ENCODE measurements at places on chromosomes 3 and 15.

- DNase-seq: no peak
These were observed 154.2 kb upstream of the KCNMB2 start for GRCh38 chr3:178381971-178382448.

GRCh38 chr15:83053151-83053550 is 13.9 kb downstream of the BTBD1 start:
- no peak for DNase-seq

DNA sequence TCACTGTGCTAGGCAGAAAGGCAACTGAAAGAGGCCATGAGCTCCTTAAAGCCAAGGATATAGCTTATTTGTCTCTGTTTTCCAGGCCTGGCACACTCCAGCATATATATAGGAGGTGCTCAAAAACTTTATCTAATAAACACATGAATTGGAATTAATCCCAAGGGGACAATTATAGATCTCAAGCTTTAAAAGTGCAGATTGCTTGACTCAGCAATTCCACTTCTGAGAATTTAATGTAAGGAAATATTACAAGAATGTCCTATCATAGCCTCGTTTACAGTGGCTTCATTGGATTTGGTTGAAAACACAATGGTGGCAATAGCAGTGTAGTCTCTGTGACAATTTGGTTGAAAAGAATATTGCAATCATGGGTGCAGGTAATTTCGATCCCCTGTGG is 267.3 kb downstream of the SHQ1 start:
- DNase-seq: no peak

- DNase-seq: no peak
These were observed 82.1 kb downstream of the CGNL1 start for GRCh38 chr15:57458356-57458781.

DNA sequence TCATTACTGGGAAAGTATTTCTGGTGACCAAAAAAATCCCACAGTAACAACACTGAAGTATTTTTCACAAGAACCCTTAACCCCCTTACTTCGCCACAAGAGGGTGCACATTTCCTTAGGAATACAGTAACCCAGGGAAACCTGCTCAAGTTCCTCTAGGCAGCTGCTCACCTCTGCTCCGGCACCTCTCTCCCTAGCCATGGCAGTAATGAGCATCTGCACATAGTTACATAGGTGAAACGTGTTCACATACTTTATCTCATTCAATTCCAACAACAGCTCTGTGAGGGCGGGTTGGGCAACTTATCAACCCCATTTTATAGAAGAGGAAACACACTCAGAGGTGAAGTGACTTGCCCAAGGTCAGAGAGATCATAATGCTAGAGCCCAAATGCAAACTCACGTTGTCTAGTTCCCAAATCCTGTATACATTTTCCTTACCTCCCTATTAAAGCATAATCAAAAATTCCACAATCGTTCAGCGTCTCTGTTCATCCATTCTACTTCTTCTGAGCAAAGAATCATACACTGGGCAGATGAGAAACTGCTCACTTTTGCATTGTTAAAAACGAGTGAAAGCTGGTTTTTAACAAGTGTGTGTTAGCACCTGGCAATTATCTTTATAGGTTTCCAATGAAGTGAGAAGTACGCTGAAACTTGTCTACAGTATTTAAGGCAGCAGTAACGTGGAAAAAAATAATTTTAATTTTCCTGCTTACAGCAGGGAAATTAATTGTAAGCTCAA is 90.7 kb downstream of the IGF2BP2 start:
- DNase-seq: no peak

GRCh38 chr3:13574798-13575451 is 26.0 kb downstream of the FBLN2 start:
- no peak for DNase-seq

DNA sequence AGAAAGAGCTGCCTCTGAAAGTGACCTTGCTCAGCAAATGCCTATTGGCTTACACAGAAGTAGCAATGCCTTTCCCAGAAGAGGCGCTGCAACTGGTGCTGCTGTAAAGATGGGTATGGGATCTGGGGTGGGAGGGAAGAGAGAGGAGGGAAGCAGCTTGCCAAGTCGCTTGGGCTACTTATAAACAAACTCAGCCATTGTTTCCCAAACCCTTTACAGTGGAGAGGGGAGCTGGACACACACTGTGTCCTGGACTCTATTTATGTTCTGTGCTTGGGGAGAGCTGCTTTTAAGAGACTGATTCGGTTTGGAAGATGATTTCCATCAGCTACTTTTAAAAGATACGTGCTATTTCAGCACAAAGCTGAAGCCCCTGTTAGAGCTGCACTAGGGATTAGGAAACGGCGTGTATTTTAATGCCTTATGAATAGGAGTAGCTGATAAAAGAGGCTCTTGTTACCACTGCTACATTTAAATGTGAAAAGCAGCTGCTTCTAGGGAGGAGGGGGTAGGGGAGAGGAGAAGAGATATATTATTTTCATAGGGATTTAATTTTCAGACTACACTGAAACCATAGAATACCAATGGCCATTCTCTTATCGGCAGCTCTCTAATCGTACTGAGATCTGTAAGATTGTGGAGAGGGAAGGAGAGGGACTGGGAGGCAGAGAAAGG is 440.6 kb downstream of the MCTP2 start:
- DNase-seq: no peak

- no peak for DNase-seq
These were observed 1.4 kb upstream of the GPR156 start for GRCh38 chr3:120286465-120286864.

GRCh38 chr3:168117853-168118313 is 22.2 kb upstream of the GOLIM4 start:
- DNase-seq: no peak

DNA sequence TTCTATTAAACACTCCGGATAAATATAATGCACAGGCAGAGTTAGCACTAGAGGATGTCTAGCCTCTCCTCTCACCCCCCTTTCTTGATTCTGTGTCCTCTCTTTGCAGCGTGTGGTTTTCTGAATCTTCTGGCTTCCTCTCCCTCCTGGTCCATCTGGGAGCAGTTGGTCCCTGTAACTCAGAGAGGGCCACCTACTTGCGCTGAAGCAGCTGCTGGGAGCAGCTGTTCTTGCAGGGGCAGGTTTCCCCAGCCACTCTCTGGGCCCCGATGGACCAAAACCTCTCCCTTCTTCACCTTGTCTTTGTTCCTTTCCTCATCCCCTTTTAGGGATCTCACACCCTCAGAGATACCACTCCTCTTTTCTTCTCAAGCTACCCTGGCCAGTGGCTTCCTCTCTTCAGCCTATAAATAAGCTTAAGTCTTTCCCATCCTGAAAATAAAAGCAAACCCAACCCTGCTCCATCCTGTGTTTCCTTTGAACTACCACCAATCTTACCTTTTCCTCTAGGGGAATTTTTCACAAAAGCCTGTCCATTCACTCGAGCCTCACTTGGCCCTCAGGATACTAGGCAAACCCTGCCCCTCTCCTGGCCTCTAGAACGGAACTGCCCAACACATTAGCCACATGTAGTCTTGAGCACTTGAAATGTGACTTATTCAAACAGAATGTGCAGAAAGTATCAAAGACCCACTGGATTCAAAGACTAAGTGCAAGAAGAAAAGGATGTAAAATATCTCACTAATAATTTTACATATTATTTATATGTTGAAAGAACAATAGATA is 59.7 kb downstream of the STARD5 start:
- no peak for DNase-seq

- no peak for DNase-seq
These were observed 291.0 kb upstream of the CHRM5 start for GRCh38 chr15:33677238-33677830.

DNA sequence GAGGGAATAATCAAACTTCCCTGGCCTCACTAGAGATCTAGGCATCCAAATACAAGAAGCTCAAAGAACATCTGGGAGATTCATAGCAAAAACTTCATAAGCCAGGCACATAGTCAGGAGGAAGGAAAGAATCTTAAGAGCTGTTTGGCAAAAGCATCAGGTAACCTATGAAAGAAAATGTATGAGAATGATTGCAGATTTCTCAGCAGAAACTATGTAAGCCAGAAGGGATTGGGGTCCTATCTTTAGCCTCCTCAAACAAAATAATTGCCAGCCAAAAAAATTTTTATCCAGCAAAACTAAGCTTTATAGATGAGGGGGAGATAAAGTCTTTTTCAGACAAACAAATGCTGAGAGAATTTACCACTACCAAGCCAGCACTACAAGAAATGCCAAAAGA is 1036.3 kb downstream of the TBL1XR1 start:
- DNase-seq: no peak

DNA sequence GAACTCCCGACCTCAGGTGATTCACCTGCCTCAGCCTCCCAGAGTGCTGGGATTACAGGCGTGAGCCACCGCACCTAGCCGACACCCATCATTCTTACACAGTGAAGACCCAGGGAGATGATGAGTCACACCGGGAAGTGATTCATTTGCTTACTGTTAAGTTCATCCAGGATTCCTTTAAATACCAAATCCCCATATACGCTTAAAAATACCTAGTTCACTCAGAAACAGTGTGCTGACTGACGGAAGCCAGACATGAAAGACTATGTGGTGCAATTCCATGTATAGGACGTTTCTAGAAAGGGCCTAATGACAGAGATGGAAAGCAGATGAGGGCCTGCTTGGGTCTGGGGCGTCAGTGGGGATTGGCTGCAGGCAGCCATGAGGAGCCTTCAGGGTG is 75.2 kb downstream of the APBA2 start:
- no peak for DNase-seq

- no peak for DNase-seq
These were observed 621.4 kb downstream of the PDCD6IP start for GRCh38 chr3:34419801-34420200.

DNA sequence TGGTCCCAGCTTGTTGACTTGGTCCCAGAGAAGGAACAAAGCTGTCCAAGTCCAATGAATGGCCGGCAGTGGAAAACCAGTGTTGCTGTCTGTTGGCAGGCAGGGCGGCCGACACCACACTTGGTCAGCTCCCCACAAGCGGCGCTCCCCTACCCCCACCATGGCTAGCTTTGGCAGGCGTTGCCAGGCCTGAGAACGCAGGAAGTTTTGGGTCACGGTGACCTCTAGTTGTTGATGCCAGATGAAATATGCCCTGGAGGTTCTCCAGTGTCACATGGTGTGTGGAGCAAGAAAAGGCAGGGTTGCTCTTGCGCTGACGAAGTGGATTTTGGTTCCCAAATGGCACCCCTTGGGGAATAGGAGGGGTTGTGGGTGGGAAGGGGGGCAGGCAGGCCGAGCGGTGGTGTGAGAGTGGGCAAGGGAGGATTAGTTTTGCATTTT is 72.7 kb upstream of the TPRG1 start:
- DNase-seq: no peak

GRCh38 chr3:108757404-108757982 is at the start of gene RETNLB:
RETNLB (minus strand) TSS chr3:108757410; CDS start chr3:108757185, 225 bp downstream.
- no peak for DNase-seq

DNA sequence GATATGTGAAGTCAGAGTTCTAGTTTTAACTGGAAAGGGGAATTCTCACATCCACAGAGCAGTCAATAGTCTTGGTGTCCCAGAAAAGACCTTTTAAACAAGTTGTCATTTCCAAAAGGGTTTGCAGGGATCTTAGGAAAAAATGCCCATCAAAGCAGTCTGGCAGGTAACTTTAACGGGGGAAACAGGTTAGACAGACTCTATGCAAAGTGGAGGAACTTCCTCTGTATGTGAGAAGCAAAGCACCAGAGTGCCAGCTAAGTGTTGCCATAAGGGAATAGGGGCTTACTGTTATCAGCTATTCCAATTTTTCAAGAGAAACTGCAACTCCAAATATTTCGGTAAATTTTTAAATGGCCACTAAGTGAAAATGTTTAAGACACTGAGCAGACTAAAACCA is 307.9 kb upstream of the MDFIC2 start:
- no peak for DNase-seq

DNA sequence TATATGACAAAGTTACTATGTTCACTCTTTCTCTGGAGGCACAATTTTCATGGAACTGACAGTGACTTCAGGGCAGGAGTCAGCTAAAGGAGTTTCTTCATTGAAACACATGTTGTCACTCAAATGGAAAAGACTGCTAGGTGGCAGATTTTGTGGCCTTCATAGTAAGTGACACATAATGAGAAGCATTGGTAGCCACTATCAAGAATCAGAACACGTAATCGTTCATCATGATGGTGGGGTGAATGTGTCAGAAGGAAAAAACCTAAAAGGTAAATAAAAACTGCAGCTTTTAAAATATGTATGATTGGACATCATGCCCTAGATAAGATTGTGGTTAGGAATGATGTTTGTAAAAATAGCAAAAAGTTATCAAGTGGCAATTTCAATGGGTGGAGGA is 1491.0 kb downstream of the SI start:
- DNase-seq: no peak

- DNase-seq: no peak
These were observed 81.8 kb downstream of the IQSEC1 start for GRCh38 chr3:12991481-12991837.

DNA sequence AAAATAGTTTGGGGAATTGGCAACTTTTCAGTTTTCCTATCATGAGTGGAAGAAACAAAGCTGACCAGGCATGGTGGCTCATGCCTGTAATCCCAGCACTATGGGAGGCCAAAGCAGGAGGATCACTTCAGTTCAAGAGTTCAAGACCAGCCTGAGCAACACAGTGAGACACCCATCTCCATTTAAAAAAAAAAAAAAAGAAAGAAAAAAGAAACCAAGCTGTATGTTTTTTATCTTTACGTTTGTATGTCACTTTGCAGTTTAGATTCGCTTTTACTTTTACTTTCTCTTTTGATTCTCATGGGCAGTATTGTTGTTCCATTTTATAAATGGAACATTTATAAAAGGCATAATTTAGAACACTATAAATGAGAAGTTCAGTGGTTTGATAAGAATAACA is 31.2 kb upstream of the TNIK start:
- no peak for DNase-seq

DNA sequence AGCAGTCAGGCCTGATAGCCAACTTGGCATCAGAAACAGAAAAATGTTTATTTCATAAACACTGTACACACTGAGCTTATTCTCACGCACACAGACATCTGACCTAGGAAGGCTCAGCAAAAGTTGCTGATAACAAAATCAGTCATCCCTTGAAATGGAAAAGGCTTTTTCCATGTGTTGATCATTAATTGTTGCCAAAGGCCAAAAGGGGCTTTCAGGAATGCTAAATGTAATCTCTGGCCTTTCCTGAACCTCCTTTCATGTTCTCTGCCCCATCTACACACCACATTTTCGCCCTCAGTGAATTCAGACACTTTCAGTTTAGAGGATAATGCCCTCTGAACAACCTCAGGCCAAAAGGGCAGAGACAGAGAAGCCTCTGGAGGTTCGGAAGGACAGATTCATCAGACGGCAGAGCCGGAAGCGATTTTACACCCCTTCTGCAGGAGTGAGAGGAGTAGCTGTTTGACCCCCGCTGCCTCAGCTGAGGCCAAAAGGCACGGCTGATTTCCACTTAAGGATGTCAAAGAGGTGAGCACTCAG is 14.5 kb downstream of the RTP4 start:
- DNase-seq: no peak

GRCh38 chr3:12918231-12918630 is 76.9 kb upstream of the RPL32 start:
- DNase-seq: no peak
